NAMALWA (cell line): ENCODE measurements at places on chromosomes 5 and 9.

DNA sequence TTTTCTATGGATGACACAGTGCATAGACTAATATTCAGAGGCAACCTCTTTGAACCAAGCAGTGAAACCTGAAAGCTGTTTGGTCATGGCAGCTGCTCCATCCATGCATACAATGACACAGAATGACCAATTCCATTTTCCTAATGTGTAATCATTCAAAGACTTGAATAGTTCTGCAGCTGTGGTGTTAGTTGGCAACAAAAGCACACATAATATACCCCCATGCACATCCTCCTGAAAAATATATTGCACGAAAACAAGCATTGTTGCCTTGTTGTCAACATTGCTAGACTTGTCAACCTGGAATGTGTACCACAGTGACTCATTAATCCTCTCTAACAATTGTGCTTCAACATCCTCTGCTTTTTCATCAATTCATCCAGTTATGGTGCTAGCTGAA, 71.0 kb upstream of the SEMA6A start:
- no peak for DNase-seq

DNA sequence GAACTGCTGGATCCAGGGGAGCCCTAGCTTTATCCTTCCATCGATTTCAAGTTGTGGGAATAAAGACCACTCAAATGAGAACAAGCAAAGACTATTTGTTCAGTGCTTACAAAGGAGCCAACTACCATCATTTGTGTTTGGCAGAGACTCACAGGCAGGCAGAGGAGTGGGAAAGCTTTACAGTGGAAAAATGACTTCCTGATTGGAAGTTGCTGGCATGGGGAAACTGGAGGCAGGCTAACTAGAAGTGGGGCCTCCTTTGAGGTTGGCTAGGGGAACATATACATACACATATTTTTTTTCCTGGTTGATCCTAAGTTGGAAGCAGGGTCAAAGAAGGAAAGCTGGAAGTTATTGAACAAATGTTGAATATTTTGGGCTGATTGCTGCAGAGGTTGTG, 121.7 kb downstream of the ACTBL2 start:
- DNase-seq, result no peak

GRCh38 chr5:173935396-173935795, 47.2 kb downstream of the CPEB4 start:
- no peak for DNase-seq

GRCh38 chr9:136016572-136017288, 55.6 kb upstream of the UBAC1 start:
- no peak for DNase-seq

- DNase-seq, result no peak
Observed at GRCh38 chr5:171986772-171987171, 19.7 kb downstream of the FBXW11 start.
